GM23338 (cell line): ENCODE measurements at places on chromosomes 6 and 20.

GRCh38 chr20:62820208-62820961 lies 3.5 kb downstream of the COL9A3 start:
- no peak for DNase-seq
- H3K4me1 ChIP-seq, result peaks cover 7% of the 10 kb centered on the region; the same call in 1 of the 2 replicates
- no peaks in the 10 kb centered on the region for H3K36me3 ChIP-seq
- H3K27me3 ChIP-seq, result peaks cover 7% of the 10 kb centered on the region; the same call in 1 of the 2 replicates

GRCh38 chr20:57503035-57503658 lies 21.8 kb downstream of the CTCFL start:
- H3K4me1 ChIP-seq, result peaks cover 6% of the 10 kb centered on the region
- DNase-seq, result no peak
- no peaks in the 10 kb centered on the region for H3K36me3 ChIP-seq
- no peak overlapping the region for H3K27ac ChIP-seq

GRCh38 chr6:36280983-36281382 lies 11.1 kb downstream of the PNPLA1 start:
- no peak overlapping the region for H3K4me3 ChIP-seq
- H3K27ac ChIP-seq, result no peak overlapping the region
- H3K36me3 ChIP-seq, result no peaks in the 10 kb centered on the region
- H3K27me3 ChIP-seq, result no peaks in the 10 kb centered on the region

DNA sequence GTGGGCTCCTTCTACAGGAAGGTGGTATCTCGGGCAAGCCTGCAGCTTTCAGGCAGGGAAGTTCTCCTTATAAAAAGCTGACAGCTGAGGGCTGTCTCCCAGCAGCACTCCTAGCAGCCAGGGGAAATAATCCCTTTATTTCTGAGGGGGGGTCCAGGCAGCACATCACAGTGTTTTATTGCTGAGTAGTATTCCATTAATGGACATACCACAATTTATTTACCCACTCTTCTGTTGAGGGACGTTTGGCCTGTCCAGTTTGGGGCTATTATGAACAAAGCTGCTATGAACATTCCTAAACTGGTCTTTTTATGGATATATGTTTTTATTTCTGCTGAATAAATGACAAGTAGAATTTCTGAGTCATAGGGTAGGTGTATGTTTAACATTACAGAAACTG lies 20.0 kb upstream of the PHACTR2 start:
- no peaks in the 10 kb centered on the region for H3K27me3 ChIP-seq
- H3K27ac ChIP-seq, result no peak overlapping the region
- DNase-seq, result no peak
- peaks cover 7% of the 10 kb centered on the region for H3K36me3 ChIP-seq
- no peak overlapping the region for H3K4me3 ChIP-seq
